ENCODE measurements at places on chromosomes 2 and 18.

GRCh38 chr2:204945376-204945775, 400.1 kb downstream of the PARD3B start:
- no peak for DNase-seq

DNA sequence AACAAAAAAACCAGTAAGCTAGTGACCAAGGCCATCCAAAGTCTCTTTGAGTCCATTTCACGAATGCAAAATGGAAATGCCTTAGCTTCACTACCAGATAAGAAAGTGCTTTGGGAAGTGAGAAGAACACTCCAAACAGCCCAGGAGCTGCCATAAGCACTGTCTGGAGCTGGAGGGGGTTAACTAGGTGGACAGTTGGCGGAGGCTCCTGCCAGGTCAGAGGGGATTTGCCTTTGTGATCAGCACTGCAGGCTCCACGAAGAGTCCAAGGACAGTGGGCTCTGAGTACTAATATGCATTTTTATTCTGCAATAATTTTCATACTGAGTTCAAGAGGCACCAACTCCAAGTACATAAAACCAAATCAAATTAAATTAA, 233.3 kb upstream of the SMAD2 start:
- DNase-seq: no peak

- peak; percentile 62 for DNase-seq
Measured at GRCh38 chr2:162123806-162124758, 28.0 kb downstream of the GCG start.

GRCh38 chr2:7749895-7750559, 832.8 kb downstream of the RNF144A start:
- no peak for DNase-seq

DNA sequence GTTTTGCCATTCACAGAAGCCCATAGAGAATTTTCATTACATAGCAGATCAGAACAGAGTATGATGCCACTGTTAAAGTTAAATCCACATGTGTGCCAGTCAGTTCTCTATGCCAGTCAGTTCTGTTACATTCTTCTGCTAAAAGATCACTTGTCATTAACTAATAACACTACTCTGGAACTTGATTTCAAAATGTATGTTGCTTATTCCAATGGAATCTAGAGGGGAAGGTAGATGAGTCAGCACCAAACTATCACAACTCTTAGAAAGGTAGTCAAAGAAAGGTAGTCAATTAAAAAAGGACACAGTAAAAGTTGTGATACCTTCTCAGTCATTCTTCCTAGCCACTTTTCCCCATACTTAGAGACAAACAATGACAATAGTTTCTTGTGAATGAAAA, 1214.4 kb downstream of the LRP1B start:
- no peak for DNase-seq

DNA sequence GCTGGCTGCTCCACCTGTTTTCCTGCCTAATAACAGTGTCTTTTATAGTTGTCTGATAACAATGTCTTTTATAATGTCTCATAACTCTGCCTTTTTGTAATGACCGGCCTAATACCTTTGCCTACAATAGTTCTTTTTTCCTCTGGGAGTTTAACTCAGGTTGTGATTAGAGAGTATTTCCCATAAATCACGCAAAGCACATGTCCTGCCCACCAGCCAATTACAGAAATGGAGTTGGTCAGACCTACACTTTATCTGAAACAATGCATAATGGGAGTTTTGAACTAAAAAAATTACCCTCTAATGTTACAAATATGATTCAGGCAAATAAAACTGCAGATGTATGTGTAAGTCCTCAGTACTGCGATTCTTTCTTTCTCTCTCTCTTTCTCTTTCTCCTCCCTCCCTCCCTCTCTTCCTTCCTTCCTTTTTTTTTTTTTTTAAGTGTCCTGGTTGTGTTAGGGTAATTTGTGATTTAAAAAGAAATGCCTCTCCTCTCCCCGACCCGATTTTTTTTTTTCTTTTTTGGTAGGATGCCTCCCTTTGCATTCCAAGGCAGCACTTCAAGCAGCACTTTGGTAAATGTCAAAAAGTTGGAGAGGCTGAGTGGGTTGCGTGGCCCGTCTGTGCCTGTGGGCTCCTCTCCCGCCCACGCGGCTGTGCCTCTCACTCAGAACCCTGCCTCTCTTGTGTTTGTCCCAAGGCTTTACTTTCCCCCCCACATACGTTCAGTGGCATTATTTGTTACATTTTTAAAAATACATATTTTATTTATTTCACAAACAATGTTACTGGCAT, 147.3 kb downstream of the AGAP1 start:
- no peak for DNase-seq

GRCh38 chr2:190763901-190764514, 115.1 kb downstream of the NAB1 start:
- DNase-seq: no peak

- no peak for DNase-seq
Measured at GRCh38 chr18:45355944-45356520, 259.2 kb upstream of the SLC14A2 start.

GRCh38 chr2:212406716-212407115, 131.9 kb downstream of the ERBB4 start:
- no peak for DNase-seq

GRCh38 chr2:160157861-160158829, 41.9 kb downstream of the ITGB6 start:
- DNase-seq: no peak

DNA sequence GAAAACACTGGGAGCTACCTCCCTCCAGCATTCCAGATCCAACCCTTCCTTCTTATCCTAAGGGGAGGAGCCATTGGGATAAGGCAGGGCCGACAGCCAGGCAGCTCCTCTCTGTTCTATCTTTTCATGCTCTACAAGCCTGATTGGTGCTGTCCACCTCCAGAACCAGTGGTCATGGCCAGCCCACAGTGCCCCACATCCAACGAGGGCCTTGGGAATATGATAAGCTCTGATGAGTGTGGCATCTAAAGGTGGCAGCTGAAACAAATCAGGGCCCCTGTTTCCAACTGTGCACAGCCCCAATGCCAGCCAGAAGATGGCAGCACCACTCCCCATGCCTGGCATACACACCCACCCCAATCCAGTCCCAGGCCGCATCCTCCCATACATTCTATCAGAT, 329.3 kb downstream of the C1D start:
- no peak for DNase-seq

DNA sequence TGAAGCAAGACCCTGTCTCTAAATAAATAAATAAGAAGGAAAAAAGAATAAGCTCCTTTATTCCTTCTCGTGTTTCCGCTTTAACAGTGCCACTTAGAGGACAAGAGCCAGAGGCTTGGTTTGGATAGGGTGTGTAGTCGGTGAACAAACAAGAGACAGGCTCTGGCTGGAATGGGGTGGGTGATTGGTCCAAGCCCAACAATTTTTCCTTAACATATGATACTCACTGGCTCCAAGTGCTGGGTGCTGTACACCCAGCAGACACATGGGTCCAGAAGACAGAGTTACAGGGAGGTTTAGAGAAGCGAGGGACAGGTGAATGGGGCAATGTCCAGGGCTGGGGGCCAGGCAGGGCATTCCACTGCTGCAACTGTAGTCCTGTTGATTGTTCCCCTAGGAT, 77.8 kb downstream of the NCAPH start:
- DNase-seq: no peak

DNA sequence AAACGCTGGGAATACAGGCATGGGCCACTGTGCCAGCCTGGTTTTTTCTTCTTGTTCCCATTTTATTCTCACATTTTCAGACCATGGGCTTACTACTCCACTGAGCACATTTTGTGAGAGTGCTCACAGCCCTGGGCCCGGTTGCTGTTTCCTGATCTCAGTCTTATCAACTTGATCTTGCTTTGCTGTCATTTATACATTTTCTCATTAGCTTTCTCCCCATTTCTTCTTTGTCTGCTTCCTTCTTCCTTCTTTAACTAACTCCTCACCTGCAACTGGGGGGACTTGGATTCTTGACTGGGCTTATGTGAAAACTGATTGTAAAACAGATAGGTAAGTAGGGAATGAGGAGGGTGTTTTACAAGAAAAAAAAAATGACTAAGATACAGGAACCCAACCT, 117.3 kb downstream of the PLB1 start:
- DNase-seq: no peak

DNA sequence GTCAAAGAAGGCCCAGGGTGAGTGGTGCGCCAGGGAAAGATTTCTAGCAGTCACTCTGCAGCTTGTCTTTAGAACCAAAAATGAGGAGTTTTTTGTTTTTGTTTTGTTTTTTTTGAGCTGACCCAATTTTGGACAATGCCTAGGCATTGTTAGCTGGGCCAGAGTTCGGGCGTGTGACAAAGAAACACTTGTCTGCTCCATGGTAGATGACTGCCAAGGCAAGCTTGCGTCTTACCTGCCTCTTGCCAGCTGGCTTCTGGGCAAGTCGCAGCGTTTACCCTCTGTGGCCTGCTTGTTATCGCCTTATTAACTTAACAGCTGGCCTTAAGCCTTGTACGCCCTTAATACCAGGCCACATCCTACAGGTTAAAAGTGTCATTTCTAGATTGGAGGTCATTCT, 114.3 kb downstream of the GALNT1 start:
- DNase-seq: no peak

DNA sequence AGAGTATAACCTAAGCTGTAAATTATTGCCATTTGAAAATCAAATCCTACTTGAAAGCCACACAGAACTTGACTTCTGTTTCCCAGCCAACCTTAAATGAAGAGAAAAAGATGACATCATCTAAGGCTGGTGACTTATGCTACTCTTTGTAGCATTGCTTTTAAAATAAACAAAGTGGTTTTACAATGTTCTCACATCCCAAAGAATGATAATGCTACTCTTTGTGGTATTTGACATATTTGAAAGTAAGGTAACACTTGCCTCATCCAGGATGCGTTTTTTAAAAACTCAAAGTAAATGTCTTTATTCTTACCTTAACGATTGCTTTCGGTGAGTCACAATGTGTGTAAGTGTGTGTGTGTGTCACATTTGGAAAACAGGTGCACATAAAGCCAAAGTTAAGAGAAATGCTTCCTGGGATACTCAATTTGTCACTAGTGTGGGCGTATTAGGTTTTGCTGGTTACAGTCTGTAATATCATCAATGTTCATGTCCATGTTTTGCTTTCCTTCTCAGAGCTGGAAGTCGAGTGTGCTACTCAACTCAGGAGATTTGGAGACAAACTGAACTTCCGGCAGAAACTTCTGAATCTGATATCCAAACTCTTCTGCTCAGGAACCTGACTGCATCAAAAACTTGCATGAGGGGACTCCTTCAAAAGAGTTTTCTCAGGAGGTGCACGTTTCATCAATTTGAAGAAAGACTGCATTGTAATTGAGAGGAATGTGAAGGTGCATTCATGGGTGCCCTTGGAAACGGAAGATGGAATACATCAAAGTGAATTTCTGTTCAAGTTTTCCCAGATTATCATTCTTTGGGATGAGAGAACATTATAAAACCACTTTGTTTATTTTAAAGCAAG, 2.6 kb downstream of the PMAIP1 start:
- no peak for DNase-seq

DNA sequence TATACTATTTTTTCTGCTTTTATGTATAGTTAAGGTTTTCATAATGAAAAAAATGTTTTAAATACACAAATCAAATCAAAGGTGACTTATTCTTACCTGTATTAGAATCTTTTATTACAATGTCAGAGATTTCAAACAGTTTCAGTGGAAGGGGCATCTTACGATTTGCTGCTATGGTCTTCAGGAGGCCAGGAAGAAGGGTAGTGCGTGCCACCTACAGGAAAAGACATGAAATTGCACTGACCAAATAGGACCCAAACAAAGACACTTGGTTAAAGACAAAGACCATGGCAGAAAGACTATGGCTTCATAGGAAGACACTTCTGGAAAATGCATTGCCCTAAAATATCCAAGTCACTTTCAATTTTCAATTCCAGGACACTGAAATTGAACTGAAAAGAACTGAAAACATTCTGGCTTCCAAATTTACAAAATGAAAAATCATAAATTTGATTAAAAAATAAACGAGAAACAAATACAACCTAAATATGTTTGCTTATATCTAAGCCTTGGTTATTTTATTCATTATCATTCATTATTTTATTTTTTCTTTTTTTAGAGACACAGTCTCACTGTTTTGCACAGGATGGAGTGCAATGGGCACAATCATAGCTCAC, 42.1 kb downstream of the FARSB start:
- DNase-seq: peak; percentile 73

DNA sequence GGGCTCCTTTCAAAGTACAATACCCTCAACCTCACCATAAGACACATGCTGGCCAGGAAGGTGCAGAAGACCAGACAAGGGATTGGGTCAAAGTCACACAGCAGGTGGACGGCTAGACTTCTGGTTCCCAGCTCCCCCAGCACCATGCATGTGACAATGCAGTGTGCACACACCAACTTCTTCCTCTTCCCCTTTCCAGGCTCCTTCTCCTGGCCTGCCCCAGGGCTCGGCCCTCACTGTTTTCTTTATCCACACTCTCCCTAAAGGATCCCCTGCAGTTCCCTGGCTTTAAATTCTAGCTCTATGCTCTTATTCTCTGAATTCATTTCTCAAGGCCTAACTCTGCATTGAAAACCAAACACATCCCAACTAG, 82.3 kb downstream of the LOXHD1 start:
- DNase-seq: no peak

DNA sequence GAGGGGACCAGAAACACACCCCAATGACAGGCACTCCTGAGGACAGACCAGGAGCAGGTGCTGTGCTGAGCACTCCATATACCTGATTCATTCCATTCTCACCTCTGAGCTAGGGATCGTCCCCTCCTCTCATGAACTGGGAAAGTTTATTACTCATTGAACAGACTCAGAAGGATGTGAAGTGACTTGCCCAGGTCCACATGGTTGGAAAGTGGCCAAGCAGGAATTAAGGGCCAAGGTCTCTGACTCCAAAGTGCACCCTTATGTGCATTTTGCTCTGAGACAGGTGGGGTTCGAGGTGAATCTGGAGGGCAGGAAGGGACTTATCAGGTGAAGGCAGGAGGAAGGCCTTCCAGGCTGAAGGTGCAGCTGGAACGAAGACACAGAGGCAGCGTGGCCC, 25.1 kb upstream of the PLB1 start:
- no peak for DNase-seq

- no peak for DNase-seq
Measured at GRCh38 chr2:218021536-218022071, 18.8 kb upstream of the TNS1 start.

- no peak for DNase-seq
Measured at GRCh38 chr2:174919947-174920595, 85.1 kb downstream of the CHN1 start.

GRCh38 chr2:202267495-202267894, 1.9 kb downstream of the NOP58 start:
- DNase-seq: no peak

DNA sequence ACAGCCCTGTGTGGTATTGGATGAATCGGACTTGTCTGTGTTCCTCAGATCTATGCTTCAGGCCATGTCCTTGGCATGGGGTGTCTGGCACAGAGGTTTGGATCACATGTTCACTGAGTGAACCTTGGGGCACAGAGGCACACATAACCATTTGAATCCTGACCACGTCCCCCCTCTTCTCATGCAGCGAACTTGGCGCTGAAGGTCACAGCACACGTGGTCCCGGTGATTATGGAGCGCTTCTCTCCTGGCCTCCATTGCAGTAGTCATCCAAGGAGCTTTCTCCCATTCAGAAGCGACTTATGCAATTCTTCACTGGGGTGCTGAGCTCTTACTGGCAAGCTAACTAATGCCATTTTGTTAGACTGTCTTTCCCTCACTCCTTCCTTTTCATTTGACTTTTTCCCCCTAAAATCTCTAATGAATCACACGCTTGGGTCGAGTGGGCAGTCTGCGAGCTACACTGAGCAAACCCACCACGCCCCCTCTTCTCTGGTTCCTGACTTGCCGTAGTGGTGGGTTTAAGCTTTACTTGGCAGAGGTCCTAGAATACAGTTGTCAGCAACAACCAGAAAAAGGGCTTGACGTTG, 59.4 kb downstream of the KCNG2 start:
- no peak for DNase-seq
